ENCODE measurements at places on chromosomes 1 and 21.
A peak's percentile ranks its signal among the peaks of the same experiment; 100 is the strongest.

GRCh38 chr21:17554120-17554519 is 41.3 kb downstream of the CXADR start:
- DNase-seq = no peak

DNA sequence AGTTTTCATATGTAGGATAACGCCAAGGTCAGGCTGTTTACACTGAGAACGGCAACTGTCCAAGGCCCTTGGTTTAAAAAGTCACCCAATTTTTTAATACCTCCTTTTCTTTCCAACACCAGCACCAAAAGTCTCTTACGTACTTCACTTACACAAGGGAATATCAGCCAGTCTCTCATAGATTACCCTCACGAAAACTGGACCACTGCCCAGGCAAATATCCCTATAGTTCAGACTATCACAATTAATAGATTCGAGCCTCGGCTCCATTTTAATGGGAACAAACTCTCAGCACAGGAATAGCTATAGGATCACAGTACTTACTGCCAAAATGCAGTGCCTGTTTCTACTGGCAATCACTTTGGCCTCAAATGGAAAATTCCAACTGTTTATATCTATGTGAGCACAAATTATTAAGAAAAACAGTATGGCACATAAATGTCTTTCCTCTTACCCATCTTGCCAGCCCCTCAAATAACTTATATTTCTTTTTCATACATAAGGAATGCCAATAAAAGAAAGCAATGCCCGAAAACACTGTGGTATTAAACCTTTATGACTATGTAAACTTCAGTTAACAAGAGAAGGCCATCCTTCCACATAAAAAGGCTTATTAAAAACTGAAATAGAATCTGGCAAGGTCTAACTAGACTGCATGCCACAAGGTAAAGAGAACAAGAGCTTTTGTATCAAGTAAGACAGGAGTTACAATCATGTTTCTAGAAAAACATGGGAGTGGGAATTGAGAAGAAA is 97.8 kb downstream of the SLC45A1 start:
- no peak for DNase-seq

DNA sequence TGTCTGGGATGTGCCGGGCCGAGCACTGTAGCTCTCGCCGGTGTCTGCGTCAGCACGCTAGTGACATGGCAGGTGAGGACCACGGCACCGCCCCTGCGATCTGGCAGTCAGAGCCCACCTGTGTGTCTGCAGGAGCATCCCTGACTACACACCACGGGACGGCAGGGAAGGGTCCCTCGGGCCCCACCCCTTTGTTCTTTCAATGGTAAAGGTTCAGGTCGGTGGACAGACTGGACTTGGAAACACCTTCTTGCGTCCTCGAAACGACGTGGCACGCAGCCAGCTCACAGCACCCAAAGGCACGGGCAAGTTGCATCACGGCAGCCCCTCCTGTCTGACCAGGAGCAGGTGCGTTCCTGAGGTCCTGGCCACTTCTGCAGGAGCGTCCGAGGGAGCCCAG is 3.7 kb upstream of the SAMD11 start:
- DNase-seq = no peak

GRCh38 chr21:35120631-35121180 is 71.6 kb upstream of the RUNX1 start:
- no peak for DNase-seq

- DNase-seq = no peak
These were observed 464 bp downstream of the ACBD6 start for GRCh38 chr1:180501865-180502360.

DNA sequence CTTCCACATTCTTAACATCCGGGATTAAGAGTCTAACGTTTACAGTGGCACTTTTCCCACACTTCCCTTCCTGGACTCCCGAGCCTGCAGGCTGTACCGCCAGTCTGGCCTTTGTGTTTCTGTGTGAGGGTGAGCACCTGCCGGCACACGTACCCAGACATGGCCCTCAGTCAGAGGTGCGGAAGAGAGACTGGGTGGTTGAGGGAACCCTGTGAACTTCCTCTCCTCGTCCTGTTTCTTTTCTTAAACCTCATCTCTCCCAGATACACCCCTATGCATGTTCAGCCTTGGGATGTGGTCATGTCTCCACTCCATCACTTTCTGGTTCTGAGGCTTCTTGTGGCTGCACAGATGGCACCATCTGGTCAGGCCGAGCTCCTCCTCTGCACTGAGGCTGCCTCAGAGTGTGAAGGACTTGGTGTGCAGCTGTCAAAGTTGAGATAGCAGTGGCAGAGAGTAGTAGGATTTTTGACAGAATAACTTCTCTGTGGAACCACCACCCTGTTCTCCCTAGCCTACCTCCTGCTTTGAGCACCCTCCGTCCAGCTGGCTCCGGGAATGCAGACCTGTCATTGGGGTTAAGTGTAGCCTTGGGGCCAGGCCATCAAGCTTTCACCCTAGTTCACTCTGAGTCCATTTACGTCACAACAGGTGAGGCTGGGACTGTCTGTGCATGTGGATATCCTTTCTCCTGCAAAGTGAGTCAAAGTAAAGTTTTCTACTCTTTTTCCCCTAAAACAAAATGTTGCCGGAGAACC is 31.4 kb downstream of the VASH2 start:
- peak; percentile 15 for DNase-seq

DNA sequence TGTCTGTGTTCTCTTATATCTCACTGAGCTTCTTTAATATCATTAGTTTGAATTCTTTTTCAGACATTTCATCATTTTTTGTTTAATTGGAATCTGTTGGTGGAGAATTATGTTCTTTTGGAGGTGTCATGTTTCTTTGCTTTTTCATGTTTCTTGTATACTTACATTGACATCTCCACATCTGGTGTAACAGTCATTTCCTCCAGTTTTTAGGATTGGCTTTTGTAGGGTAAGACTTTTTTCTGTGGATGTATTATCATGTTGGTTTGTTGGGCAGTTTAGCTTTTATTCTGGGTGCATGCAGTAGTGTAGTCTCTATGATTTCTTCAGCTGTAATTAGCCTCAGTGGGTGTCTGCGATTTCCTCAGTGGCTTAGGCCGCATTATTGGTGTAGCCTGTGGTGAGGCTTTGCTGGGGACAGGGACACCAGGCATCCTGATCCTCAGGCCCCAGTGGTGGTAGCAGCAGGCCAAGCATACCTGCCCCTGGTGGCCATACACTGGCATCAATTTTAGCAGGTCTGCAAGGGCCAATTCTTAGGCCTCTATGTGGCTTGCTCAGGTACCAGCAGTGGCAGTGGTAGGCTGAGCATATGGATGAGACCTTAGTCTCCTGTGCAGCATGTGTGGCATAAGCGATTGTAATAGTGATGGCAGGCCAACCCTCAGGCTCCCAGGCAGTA is 77.6 kb upstream of the SAMD13 start:
- DNase-seq = no peak

DNA sequence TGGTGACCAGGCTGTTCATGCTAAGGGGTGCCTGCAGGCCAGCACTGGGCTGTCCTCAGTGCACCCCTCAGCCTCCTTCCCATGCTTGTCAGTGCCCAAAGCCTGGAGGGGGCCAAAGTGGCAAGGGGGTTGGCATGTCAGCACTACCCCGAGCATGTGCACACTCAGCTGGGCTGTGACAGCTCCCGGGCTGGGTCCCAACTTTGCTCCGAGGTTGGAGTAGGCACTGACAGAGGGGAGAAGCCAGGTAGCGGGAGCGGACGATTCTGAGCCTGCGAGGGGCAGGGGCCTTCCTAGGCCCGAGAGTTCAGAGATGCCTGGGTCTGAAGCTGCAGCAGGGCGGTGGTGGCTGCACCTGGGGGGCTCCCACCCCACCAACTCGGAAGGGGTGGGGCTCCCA is 119.0 kb downstream of the MAST2 start:
- DNase-seq = no peak

DNA sequence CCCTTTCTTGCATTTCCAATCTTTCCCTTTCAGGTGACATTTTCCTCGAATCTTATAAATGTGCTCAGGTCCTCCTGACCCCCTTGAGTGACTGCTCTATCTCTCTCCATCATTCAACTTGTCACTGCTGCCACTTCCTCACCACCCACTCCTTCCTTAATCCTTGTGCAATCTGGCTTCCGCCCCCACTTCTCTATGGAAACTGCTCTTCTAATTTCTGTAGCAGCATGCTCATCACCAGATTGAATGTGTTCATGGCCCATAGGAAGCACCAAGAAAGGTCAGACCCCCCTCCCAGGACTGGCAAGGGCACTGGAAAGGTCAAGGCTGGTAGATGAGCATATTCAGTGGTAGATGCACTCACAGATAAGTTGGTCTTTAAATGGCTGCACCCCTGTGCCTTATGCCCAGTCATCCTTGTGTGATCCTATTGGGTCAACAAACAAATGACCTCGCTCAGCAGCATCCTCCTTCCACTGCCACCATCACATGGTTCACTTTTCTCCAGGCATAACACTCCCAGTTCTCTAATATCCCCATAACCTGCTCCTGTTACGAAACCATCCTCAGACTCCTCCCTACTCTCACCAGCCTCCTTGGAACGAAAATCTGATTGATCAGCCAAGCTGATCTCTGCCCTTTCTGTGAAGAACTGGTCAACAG is 288.5 kb upstream of the POU3F1 start:
- peak; percentile 11 for DNase-seq

DNA sequence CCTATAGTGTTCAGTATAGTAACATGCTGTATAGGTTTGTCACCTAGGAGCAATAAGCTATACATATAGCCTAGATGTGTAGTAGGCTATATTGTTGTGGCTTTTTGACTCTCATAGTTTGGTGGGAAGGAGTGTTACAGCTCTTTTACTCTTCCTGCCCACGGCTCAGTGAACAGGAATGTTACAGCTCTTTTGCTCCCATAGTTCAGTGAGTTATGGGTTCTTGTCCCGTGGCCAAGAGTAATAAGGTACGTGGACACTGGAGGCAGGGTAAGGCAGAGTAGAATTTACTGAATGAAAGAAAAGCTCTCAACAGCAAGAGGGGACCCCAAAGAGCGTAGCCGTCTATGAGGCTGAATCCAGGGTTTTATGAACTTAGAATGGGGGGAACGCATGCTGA is 734.3 kb downstream of the ADGRL2 start:
- no peak for DNase-seq

DNA sequence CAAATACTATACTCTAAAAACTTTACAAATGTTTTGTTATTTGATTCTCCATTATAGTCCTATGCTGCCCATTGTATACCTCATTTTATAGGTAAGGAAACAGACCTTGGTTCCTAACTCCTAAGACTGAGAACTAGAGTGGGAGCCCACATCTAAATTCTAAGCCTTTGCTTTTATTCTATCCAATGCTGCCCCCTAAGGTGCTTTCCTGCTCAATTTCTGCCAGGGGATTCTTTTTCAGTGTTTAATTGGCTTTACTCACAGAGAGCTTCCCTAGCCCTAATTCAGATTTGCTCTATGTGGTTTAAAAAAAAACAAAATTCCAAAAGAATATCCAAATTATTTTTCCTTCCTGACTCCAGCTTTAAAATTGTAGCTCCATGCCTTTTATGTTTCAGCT is 64.5 kb downstream of the KIF14 start:
- no peak for DNase-seq

DNA sequence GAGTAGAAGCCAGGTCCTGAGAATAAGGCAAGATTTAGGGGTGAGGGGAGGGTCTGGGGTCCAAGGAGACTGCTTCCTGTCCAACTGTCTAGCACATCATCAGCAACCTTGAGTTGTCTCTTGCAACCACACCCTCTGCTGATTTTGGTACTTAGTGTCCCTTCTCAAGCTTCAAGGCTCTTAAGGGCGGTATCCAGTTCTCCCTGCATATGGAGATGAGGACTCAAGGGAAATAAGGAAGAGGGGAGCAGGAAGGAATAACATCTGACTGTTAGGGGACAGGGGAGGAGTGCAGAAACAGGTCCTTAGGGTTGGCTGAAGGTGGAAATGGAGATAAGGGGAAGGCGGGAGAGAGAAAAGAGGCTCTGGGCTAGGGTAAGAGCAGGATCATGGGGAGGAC is 12.3 kb downstream of the MYOG start:
- no peak for DNase-seq

GRCh38 chr1:31326461-31326860 is 29.6 kb downstream of the ZCCHC17 start:
- no peak for DNase-seq

GRCh38 chr1:84156210-84156621 is 12.1 kb downstream of the PRKACB start:
- peak; percentile 47 for DNase-seq

DNA sequence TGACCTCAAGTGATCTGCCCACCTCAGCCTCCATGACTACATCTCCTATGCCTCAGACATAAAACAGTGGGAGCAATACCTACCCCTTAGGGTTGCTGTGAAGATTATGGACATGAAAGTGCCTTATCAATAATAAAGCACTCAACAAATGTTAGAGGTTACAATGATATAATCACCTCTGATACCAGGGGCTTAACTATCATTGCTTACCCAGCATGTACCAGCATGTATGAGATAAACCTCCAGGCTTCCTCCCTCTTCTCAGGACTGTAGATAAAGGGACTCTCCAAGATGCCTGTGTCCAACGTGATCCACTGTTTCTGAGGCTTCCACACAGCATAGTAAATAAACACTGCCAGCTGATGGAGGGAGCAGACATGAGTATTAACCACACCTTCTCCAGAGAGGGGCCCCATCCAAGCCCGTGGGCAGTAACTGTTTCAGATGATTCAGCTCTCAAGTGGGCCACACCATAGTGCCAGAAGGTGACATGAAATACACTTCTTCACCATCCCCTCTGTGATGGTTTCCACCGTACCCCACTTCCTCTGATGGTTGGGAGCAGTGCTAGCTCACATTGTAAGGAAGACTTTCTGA is 26.2 kb downstream of the RHBDL2 start:
- no peak for DNase-seq

DNA sequence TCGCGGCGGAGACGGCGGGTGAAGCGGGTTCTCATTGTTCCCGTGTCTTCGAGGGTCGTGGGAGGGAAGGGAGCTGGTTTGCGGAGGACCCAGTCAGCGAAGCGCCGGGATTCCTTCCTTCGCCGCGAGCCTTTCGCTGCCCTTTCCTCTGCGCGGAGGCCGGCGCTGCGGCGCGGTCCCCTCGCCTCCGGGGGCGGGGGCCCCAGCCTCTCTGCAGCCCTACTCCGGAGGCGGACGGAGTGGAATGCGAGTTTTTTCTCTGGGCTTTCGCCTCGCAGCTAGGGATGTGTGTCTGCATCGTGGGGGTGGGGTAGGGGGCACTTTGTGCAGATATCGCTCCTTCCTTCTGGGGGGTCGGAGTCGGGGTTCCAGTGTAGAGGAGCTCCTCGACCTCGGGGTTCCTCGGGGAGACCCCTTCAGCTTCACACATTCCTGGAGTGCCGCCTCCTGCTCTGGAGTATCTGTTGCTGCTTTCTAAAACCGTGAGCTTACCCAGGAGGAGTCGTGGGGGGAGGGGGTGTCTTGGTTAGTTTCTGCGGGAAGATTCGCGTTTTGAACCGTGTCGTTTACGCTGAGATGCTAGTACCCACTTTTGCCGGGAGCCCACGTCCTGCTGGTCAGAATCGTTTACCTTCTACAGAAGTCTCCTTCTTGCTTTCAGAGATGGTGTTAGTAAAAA is 595 bp downstream of the RNF2 start:
- DNase-seq = peak; percentile 22

DNA sequence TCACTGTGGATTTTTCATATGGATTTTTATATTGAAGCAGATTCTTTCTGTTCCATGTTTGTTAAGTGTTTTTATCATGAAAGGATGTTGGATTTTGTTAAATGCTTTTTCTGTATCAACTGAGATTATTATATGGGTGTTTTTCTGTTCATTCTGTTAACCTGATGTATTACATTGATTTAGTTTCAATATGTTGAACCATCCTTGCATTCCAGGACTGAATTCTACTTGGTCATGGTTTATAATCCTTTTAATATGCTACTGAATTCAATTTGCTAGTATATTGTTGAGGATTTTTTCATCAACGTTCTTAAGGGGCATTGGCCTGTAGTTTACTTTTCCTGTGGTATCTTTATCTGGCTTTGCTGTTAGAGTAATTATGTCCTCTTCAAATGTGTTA is 55.8 kb downstream of the CCDC30 start:
- DNase-seq = no peak

GRCh38 chr1:239566074-239566473 is 179.7 kb downstream of the CHRM3 start:
- no peak for DNase-seq
